HT1080 (cell line): ENCODE measurements at places on chromosomes 5 and 9.

GRCh38 chr5:69167493-69167855 lies 524 bp downstream of the CCNB1 start:
- DNase-seq, result no peak

- no peak for DNase-seq
Measured at GRCh38 chr5:74185599-74185998, 454.9 kb downstream of the ENC1 start.

- DNase-seq, result no peak
Measured at GRCh38 chr5:160692271-160692670, 159.7 kb downstream of the ATP10B start.

GRCh38 chr5:151553695-151554094 lies 37.4 kb downstream of the FAT2 start:
- no peak for DNase-seq

- no peak for DNase-seq
Measured at GRCh38 chr9:138099803-138100598, 222.4 kb downstream of the CACNA1B start.

GRCh38 chr5:136200130-136200529 lies 7.2 kb upstream of the SMIM32 start:
- DNase-seq, result no peak

DNA sequence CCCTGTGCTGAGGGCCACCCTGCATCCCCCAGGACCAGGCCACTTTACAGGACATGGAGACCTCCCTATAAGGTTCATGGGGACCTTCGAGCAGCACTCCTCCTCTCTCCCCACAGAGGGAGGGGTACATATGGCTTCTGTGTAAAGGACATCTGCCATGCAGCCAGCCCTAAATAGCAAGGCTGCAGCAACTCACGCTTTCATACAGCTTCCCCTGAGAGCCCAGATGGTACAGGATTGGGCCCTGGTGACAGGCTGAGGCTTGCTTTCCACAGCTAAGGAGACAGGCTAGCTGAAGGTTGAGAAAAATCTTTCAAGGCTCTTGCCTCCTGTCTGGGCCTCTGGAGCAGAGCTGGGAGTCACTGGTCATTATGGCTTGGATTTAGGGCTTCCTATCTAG lies 147.0 kb upstream of the ZNF366 start:
- DNase-seq, result no peak

DNA sequence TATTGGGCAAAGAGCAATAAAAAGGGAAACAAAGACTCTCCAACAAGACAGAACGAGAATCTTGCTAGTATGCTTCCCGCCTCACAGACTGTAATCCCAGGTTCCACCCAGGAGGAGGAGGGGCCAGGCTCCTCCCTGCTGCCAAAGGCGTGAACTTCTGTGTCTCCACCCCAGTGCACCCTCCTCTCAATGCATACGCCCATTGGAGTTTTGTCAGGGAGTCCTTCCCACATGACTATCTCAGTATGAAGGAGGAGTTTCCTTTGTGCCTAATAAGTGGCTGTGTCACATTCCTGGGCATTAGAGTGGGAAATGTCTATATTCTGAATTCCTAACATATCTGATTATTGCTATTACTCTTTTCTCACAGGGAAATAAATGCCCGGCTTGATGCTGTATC lies 106.4 kb upstream of the DHFR start:
- DNase-seq, result peak; percentile 3

GRCh38 chr5:83000428-83000827 lies 76.8 kb downstream of the TMEM167A start:
- DNase-seq, result peak; percentile 38

- peak; percentile 83 for DNase-seq
Measured at GRCh38 chr5:95530416-95530815, 24.4 kb downstream of the SKIC3 start.

DNA sequence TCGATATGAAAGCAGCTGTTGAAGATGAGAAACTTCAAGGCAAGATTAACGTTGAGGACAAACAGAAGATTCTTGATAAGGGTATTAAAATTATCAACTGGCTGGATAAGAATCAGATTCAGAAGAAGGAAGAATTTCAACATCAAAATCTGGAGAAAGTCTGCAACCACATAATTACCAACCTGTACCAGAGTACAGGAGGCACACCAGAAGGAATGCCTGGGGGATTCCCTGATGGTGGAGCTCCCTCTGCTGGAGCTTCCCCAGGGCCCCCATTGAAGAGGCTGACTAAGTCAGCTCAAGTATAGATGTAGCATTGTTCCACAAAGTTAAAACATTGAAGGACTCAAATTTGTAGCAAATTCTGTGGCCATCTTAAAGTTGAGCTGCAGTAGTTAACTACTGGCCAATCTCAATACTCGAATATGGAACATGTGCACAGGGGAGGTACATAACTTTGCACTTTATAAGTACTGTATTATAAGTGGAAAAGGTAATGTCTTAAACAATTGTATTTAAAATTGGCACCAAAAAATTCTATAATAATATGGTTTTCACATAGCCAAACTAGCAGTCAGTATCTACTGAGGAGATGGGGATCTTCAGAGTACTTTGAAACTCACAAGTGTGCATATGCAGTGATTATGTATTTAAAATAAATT lies 237.5 kb downstream of the CHSY3 start:
- peak; percentile 56 for DNase-seq

- DNase-seq, result no peak
Measured at GRCh38 chr9:107971241-107971640, 481.7 kb upstream of the KLF4 start.

DNA sequence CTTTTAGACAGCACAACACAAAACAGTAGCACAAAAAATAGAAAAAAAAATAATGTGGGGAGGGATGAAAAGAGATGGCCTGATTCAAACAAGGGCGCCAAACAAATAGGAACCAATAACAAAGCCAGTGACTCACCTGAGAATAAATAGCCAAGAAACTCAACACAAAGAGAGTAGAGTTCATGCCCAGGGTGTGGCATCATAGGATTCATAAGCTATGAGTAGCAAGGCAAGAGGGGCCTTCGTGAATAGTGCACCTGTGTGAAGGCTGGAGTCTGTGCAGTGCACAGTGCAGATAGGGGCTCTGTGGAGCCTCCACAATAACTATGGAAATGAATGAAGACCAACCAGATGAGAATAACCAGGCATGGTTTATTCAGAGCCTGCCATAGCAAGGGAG lies 541.7 kb downstream of the SPOCK1 start:
- peak; percentile 35 for DNase-seq

DNA sequence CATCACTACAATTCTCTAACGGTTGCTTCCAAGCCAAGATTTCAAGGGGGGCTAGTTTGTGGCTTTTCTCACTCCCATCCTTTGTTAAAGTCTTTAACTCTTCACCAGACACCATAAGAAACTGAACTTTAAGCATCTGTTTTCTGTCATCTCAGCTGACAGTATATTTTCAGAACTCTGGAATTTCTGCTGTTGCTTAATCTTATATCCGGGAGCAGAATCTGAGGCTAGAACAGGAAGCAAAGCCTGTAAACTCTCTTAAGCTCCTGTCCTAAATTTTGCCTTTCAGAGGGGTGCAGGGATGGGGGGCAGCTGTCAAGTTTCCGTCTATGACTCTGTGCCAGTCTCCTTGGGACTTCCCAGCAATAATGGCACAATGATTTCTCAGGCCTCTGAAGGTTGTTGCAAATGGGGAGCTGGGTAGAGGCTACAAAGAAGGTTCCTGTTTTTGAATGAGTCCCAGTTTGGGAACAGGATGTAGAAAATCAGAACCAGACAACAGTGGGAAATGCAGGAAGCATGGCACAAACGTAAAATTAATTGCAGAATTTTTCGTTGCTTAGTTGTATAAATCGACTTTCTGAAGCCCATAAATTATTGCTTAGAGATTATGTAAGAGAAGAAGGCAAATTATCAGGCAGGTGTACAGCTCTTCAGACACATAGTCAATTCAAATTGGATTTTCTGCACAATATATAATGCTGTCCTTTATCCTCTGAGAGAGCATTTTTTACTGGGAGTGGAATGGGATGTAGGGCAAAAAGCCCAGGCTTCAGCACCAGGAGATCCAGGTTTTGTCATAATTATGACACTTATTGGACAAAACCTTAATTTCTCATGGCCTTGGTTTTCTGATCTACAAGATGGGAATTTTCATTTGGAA lies 430.9 kb downstream of the DMAC1 start:
- DNase-seq, result peak; percentile 33

DNA sequence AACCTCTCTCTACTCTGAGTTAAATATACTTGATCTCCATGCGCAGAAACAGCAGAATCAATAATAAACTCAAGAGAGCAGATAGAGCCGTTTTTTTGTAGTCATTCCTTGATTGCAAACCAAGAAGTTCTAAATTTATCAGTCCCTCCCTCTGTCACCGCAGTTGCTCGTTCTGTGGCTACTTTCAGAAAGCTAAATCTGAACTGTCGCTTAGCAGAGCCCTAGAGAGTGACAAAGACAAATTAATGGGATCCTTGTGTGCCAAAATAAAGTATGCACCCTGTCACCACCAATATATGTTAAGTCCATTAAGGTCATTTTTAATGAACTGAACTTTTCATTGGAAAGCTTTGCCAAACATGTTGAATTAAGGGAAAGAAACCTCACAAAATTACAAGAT lies 218.3 kb downstream of the ADAMTSL1 start:
- DNase-seq, result no peak

GRCh38 chr9:136484153-136485048 lies 1.6 kb upstream of the SEC16A start:
- DNase-seq, result no peak

DNA sequence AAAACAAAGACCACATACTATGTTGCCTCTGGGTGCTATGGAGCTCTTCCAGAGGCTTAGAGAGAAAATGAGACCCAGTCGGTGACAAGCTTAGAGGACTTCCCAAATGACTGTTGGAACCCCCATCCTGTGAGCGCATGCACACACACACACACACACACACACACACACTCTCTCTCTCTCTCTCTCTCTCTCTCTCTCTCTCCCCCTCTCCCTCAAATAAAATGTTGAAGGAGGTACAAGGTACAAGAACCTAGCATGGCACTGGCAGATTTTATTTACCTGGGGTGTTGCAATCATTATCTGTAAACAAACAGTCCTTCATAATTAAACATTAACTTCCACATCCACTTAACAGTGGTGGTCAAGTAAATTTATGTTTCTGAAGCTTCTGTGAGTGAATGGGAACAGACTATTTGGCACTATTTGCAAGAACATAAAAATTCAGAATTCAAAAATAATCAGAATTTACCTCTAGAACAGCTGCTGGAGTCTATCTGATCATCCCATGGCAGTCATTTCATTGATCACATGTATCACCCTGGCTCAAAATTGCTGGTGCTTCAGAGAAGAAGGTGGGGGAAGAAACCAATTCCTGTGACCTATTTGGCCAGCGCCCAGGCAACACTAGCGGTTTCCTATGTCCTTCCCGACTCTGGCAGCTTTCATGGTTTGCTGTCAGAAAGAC lies 24.9 kb downstream of the TRPM3 start:
- DNase-seq, result no peak

DNA sequence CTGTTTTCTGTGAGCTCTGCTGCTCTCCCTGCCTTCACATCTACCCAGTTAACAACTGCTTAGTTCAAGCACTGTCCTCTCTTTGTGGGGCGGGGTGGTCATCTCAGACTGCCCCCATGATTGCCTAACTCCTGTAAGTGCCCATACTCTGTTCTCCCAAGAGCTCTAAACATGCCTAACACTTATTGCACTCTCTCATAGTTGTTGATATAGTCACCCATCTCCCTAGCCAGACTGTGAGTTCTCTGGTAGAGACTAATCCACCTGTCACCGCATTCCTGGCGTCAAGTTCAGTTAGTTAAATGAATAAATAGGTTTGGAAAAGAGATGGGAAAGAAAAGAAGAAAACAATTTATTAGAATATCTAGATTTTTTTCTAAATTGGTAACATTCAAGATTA lies 18.3 kb upstream of the MUSK start:
- no peak for DNase-seq

DNA sequence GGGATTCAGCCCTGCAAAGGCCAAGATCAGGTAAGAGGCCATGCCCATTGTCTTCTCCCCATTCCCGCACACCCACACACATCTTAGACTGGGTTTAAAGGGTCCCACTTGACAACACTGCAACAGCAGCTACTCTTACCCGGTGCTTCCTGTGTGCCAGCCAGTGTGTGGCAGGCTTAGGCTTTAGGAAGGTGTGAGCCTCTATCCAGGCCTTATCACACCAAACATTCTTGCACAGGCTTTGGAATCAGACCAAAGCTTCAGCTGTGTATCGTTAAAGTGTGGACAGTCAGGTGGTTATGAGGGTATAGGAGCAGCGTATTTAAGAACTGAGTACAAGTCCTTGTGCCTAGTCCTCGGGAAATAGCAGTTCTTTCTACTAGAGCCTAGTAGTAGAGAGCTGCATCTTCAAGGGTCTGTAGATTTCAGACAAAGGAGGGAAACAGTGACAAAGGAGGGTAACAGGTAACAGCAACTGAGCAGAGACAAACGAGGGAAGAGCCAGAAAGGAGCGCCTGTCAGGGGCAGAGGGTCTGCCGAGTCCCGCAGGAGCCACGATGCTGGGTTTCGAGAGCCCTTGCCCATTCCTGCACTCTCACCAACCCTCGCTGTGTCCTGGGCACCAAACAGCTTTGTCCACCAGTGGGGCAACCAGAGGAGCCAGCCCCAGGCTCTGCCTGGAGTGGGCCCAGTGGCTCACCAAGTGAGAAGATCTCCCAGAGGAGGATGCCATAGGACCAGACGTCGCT lies 30.9 kb downstream of the CSF1R start:
- DNase-seq, result no peak

GRCh38 chr9:90301277-90301653 lies 341.4 kb downstream of the DIRAS2 start:
- peak; percentile 96 for DNase-seq

GRCh38 chr5:173736374-173736773 lies 119.9 kb upstream of the BOD1 start:
- DNase-seq, result no peak

- no peak for DNase-seq
Measured at GRCh38 chr9:116765011-116765410, 77.9 kb downstream of the TRIM32 start.

- DNase-seq, result no peak
Measured at GRCh38 chr5:140423609-140424008, 22.0 kb downstream of the ANKHD1 start.

GRCh38 chr5:42636946-42637345 lies 119.7 kb upstream of the CCDC152 start:
- no peak for DNase-seq

- no peak for DNase-seq
Measured at GRCh38 chr5:64854855-64855254, 86.1 kb downstream of the CWC27 start.

GRCh38 chr5:147791181-147791580 lies 8.7 kb upstream of the JAKMIP2 start:
- no peak for DNase-seq

DNA sequence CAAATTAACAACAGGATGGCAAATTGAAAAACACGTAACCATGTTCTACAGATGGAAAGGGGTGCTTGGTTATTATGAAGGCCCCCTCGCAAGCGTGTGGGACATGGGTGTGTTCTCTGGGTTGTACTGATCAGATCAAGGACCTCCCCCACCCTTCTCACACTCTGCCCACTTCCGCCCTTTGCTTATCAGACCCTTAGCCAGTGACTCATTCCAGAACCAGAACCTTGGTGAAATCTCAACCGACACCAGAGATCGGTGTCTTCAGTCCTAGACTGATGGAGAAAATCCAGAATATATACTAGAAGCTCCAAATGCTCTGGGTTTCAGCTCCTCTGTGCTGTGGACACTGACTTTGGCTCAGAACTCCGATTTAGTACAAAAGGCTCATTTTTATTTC lies 64.9 kb downstream of the PTTG1 start:
- no peak for DNase-seq

GRCh38 chr9:81592887-81593266 lies 96.5 kb downstream of the TLE1 start:
- no peak for DNase-seq

GRCh38 chr5:23528677-23529076 lies 21.3 kb downstream of the PRDM9 start:
- no peak for DNase-seq
